Activated CD4-positive, alpha-beta memory T cell treated with anti-CD3 and anti-CD28 coated beads for 36 hours (primary cell): ENCODE measurements at places on chromosomes 2 and 18.

DNA sequence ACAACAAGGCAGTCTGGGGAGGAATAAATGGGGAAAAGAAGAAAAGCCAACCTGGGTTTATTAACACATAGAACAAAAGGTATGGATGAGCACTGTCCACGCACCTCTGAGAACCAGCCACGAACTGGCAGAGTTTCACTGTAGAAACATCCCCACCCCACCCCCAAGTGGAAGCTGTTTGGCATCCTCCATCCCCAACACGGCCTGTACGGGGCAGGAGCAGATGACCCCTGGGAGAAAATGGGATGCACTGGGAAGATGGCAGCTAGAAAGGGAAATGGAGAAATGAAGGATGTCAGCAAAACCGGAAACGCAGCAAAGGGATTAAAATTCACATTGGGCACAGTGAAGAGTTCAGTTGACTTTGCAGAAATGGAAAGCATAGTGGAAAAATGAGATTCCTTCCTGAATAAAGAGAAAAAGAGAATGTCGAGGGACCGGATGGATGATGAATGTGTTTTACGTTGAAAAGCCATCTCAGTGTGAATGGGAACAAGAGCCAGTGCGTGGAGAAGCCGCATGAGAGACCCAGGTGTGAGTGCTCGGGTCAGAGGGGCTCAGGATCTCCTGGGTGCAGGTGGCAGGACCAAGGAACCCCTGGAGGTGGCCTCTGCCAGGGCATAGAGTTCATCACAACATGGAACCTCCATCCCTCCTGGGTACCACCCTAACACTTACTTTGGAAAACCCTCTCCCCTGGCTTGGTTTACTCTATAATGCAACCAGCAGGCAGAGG, 247.0 kb downstream of the ALPK2 start:
- DNase-seq: no peak

GRCh38 chr2:23537991-23538390, 153.0 kb downstream of the KLHL29 start:
- DNase-seq: no peak

DNA sequence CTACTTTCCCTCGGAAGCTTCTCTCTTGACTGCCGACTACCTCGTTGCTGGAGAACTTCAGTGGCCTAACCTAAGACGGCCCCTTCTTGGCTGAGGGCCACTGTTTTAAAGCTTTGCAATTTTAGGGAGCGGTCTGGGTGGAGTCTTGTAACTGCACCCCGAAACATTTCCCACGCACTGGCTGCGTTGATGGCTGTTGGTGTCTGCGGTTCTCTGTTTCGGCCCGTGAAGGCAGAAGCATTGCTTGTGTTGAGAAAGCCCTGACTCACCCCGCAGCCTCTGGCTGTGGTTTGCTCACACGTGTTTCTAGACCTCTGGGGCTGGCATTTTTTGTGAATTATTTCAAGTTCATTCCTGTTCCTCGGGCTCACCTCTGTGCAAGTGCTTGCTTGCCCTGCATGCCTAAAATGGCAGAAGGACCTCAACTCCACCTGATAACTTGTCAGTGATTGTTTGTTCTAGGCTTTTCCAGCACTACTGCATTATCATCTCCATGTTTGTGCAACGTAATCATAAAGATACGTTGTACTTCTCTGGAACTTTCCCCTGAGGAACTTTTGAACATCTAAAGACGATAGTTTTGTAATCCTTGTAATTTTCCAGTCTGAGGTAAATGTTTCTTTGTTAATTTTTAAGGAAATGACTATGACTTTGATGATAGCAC, 94.2 kb upstream of the DLX2 start:
- DNase-seq: peak; percentile 78

DNA sequence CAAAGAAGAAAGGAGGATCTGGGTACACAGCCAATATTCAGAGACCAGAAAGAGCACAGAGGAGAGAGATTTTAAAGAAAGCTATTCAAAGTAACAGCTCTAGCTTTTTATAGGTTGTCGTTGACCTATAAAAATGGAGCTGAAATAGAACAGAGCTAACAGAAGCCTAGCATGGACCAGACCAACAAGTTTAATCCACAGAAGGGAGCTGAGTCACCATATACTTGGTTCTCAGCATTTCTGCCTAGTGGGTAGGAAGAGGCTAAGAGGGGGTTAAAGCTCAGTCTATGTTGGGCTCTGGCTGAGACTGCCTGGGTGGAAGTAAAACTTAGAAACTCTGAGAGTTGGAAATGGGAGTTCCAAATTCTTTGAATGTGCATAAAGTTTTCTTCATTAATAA, 678.0 kb upstream of the CDH2 start:
- no peak for DNase-seq

DNA sequence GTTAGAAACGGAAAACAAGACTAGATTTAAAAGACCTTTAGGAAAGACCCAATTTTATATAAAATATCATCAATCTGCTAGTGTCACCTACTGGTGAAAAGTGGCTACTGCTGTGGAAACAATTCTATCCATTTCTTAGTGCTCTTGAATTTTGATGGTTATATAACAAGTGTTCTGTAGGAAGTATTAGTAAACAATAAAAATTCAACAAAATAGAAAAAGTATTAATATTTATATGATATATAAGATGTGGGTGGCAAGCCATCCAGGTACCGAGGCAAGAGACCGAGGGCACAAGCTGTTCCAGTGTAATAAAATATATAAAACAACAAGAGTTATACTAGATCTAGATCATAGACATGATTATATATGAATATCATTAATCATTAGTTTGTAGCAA, 6.2 kb upstream of the TMEM87B start:
- DNase-seq: no peak

GRCh38 chr2:12717191-12718014, 667 bp downstream of the TRIB2 start:
- peak; percentile 64 for DNase-seq

GRCh38 chr2:142515493-142515892, 362.0 kb upstream of the KYNU start:
- no peak for DNase-seq

GRCh38 chr18:61825386-61825785, 67.4 kb downstream of the RNF152 start:
- DNase-seq: no peak

GRCh38 chr2:70145851-70146739, 44.7 kb downstream of the C2orf42 start:
- peak; percentile 66 for DNase-seq

DNA sequence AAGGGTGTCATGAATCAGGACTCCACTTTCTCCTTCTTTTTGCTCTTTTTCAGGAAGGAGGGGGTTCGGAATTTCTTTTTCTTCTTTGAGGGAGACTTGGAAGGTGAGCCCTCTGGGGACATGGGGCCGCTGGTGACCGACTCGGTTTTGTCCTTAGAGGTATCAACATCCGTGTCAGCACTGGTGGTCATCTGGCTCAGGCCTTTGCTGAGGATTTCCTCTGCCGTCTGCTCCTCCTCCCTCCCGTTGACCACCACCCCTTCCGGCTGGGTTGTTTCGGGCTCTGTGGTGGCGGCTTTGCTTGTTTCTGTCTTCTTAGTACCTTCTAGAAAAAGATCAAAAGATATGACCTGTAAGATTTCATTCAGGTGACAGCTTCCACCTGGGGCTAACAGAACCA, 104.6 kb downstream of the ADD2 start:
- DNase-seq: no peak

GRCh38 chr2:192236136-192236535, 41.4 kb upstream of the TMEFF2 start:
- DNase-seq: no peak
